MM.1S (cell line): ENCODE measurements at places on chromosomes 6 and 20.

GRCh38 chr6:91500689-91501303, 913.9 kb upstream of the MAP3K7 start:
- no peak for DNase-seq
- no peaks in the 10 kb centered on the region for H3K4me1 ChIP-seq
- no peaks in the 10 kb centered on the region for H3K36me3 ChIP-seq
- no peaks in the 10 kb centered on the region for H3K27me3 ChIP-seq
- H3K27ac ChIP-seq = no peak overlapping the region

- no peaks in the 10 kb centered on the region for H3K4me1 ChIP-seq
- H3K27me3 ChIP-seq = no peaks in the 10 kb centered on the region
- no peak overlapping the region for H3K4me3 ChIP-seq
- no peaks in the 10 kb centered on the region for H3K36me3 ChIP-seq
- no peak for DNase-seq
- H3K27ac ChIP-seq = no peak overlapping the region
Observed at GRCh38 chr6:3326981-3327380, 68.2 kb downstream of the PSMG4 start.

GRCh38 chr6:166398348-166398747, 15.6 kb upstream of the MPC1 start:
- no peak overlapping the region for H3K27ac ChIP-seq
- no peaks in the 10 kb centered on the region for H3K36me3 ChIP-seq
- no peaks in the 10 kb centered on the region for H3K4me1 ChIP-seq
- no peak for DNase-seq

- H3K4me3 ChIP-seq = no peak overlapping the region
- no peaks in the 10 kb centered on the region for H3K4me1 ChIP-seq
- no peak for DNase-seq
- H3K27me3 ChIP-seq = peaks cover 80% of the 10 kb centered on the region
- no peak overlapping the region for H3K27ac ChIP-seq
- H3K36me3 ChIP-seq = no peaks in the 10 kb centered on the region
Observed at GRCh38 chr20:61317966-61318530, 66.0 kb downstream of the CDH4 start.

- no peak for DNase-seq
- H3K4me1 ChIP-seq = peaks cover 7% of the 10 kb centered on the region
- H3K36me3 ChIP-seq = no peaks in the 10 kb centered on the region
- H3K4me3 ChIP-seq = 0 out of 2 replicates have a peak overlapping the region, but pooled peaks have one; percentile 10
Observed at GRCh38 chr6:26501482-26501986, 1.4 kb downstream of the BTN1A1 start.

GRCh38 chr6:13873288-13874190, 51.2 kb upstream of the RNF182 start:
- no peak overlapping the region for H3K27ac ChIP-seq
- H3K4me1 ChIP-seq = no peaks in the 10 kb centered on the region
- peak; percentile 55 for DNase-seq
- peak overlapping the region; percentile 60 for H3K4me3 ChIP-seq

- H3K4me3 ChIP-seq = no peak overlapping the region
- H3K4me1 ChIP-seq = no peaks in the 10 kb centered on the region
- no peaks in the 10 kb centered on the region for H3K36me3 ChIP-seq
- H3K27me3 ChIP-seq = no peaks in the 10 kb centered on the region
Observed at GRCh38 chr6:144820270-144820669, 535.1 kb downstream of the UTRN start.

DNA sequence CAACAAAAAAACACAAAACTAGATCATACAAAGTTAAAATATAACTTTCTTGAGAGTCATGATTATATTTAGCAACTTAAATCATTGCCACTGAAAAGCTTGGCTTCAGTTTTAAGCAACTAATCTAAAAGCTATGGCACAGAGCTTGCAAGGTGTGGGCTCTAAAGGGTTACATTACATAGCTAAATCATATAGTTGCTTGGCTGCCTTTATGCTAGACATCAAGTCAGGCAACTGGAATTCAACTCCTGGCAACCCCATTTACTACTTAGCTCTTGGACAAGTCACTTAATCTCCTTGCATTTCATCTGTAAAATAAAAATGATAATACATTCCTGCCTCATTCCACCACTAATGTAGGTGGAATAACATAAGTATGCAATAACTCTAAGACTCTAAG, 40.9 kb upstream of the GCM1 start:
- no peak overlapping the region for H3K27ac ChIP-seq
- no peak overlapping the region for H3K4me3 ChIP-seq
- H3K4me1 ChIP-seq = no peaks in the 10 kb centered on the region
- H3K36me3 ChIP-seq = no peaks in the 10 kb centered on the region
- H3K27me3 ChIP-seq = no peaks in the 10 kb centered on the region

GRCh38 chr6:36094753-36095496, 35.4 kb upstream of the MAPK13 start:
- no peak overlapping the region for H3K27ac ChIP-seq
- no peaks in the 10 kb centered on the region for H3K36me3 ChIP-seq
- H3K4me3 ChIP-seq = no peak overlapping the region
- H3K27me3 ChIP-seq = no peaks in the 10 kb centered on the region
- H3K4me1 ChIP-seq = no peaks in the 10 kb centered on the region

- no peaks in the 10 kb centered on the region for H3K36me3 ChIP-seq
- peaks cover 10% of the 10 kb centered on the region for H3K4me1 ChIP-seq
- DNase-seq = no peak
- no peak overlapping the region for H3K27ac ChIP-seq
- no peaks in the 10 kb centered on the region for H3K27me3 ChIP-seq
Observed at GRCh38 chr6:88008831-88009231, 38.8 kb upstream of the SPACA1 start.

DNA sequence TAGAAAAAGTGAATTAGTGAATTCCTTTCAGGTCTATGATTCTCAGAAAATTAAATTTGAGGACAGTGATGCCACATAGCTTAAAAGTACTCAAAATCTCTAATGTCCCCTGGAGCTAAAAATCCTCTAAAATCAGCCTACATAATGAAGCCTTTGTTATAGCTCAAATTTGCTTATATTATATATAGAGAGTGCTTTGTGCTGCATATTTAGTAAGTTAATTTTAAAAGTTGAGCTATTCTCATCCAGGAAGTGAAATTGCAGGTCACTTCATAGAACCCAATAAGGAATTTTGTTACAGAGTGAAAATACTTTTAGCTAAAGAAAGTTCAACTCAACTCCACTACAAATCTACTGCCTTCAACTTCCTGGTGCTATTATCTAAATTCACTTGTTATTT, 507.5 kb upstream of the MAP3K7 start:
- H3K27ac ChIP-seq = no peak overlapping the region
- no peaks in the 10 kb centered on the region for H3K36me3 ChIP-seq
- H3K27me3 ChIP-seq = no peaks in the 10 kb centered on the region
- no peak for DNase-seq
- H3K4me1 ChIP-seq = no peaks in the 10 kb centered on the region
